ENCODE measurements at places on chromosomes 1 and 21.

- DNase-seq = no peak
Observed at GRCh38 chr1:206699000-206699586, 14.4 kb downstream of the MAPKAPK2 start.

- DNase-seq = no peak
Observed at GRCh38 chr21:37587203-37587602, 220.6 kb downstream of the DYRK1A start.

GRCh38 chr1:9426291-9426711, 113.0 kb upstream of the SLC25A33 start:
- DNase-seq = no peak

DNA sequence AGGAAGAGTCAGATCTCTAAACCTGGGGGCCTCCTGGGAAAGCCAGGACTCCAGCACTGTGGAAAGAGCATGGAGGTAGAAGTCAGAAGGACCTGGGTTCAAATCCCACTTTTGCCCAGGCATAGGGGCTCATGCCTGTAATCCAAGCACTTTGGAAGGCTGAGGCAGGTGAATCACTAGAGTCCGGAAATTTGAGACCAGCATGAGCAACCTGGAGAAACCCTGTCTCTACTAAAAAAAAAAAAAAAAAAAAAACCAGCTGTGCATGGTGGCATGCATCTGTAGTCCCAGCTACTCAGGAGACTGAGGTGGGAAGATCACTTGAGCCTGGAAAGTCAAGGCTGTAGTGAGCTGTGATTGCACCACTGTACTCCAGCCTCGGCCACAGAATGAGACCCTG, 31.8 kb downstream of the LDLRAP1 start:
- no peak for DNase-seq

GRCh38 chr1:3012456-3013291, 8.6 kb upstream of the ACTRT2 start:
- no peak for DNase-seq

DNA sequence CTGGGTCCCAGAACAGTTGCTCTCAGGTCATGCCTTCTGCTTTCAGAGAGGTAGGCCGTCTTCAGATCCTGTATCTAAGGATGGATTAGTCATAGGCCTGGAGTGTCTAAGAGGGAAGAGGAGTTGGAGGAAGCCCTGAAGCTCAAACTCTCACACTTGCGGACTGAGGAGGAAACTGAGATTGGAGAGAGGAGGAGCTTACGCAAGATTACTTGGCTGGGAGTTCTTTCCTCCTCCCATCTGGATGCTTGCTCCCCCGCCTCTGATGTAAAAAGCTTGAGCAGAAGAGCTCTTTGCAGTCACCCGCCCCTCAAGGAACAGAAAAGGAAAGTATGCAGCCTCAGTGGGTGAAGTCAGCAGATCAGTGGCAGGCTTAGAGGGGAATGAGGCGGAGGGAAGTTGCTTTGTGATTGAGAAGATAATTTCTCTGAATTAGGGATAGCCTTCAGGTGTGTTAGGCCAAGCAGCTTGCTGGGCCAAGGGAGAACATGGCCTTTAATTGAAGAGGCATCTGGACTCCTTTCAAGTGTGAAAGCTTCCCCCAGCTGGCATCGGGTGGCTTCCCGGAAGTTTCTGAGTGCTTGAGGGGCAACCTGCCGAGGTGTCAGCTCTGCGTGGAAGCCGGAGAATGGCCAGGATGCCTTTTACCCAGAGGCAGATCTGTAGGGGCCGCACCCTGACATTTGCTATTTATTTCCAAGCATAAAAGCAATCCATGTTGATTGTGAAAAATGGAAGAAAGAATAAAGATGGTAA, 6.6 kb downstream of the ADORA1 start:
- no peak for DNase-seq

GRCh38 chr1:61332796-61333195, 250.4 kb downstream of the NFIA start:
- no peak for DNase-seq

GRCh38 chr1:71043065-71043464, 4.6 kb downstream of the PTGER3 start:
- DNase-seq = no peak

DNA sequence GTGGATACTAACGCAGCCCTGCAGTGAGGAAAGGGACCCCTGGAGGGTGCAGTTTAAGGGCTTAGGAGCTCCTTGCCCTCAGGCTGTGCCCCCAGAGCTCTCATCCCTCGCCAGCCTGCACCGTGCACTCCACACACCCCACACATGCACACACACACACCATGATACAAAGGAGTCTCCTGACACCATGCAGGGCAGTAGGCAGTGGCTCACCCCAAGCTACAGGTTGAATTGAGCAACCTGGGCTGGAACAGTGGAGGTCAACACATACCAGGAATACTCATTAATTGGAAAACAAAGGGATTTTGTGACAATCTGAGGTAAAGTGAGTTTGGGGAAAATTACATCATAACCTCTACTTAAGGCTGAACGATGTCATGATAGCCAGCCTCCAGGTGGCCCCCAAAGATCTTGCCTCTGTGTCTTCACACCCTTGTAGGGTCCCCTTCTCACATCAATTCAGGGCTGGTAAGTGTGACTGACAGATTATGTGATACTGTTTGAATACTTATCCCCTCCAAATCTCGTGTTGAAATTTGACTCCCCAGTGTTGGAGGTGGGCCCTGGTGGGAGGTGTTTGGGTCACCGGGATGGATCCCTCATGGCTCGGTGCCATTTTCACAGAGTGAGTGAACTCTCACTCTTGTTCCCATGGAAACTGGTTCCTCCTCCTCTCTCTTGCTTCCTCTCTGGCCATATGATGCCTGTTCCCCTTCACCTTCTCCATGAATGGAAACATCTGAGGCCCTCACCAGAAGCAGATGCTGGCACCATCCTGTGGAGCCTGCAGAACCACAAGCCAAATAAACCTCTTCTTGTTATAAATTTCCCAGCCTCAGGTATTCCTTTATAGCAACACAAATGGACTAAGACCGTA, 111.0 kb upstream of the RAB4A start:
- DNase-seq = no peak

GRCh38 chr1:43582162-43582566, 51.5 kb downstream of the PTPRF start:
- DNase-seq = peak; percentile 73

GRCh38 chr21:41130883-41131282, 37.1 kb upstream of the BACE2 start:
- DNase-seq = no peak

- no peak for DNase-seq
Observed at GRCh38 chr1:169795687-169796086, 980 bp upstream of the METTL18 start.

Measured in NCI-H446 (cell line).